Upper lobe of right lung (tissue), 1 donor: ENCODE measurements at places on chromosomes 11 and 22. TPM values are rescaled to one million over a fixed set of nuclear protein-coding genes. Genes with fewer than 3 reads are reported as not detected.

The HOATZ gene
- not detected for total RNA-seq

DNA sequence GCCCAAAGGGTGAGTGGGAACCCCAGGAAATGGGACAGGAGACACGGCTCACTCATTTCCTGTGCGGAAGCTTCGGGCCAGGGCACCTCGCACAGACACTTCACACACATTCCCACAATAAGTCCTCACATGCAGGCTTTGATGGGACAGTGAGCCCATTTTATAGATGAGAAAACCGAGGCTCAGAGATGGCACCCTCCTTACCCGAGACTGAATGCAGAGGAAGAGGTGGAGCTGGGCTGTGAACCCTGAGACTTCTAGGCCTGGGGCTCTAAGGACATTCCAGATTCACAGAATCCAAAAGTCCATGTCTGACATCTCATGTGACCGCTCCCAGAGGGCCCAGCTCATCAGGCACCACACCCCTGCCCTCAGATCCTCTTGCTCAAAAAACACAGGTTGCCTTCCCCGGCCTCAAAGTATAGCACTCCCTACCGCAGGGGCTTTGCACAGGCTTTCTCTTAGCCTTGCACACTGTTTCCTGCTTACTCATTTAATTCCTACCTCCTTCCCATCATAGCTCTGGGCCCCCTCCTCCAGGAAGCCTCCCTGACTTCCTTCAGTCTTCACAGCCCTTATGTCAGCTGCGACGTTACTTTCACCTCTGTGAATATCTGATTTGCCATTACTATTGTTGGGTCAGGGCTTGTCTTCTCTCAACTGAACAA, 57.1 kb upstream of the TCF20 start:
- DNase-seq, result no peak
- no peaks in the 10 kb centered on the region for H3K4me1 ChIP-seq
- no peaks in the 10 kb centered on the region for H3K36me3 ChIP-seq
- H3K4me3 ChIP-seq, result no peak overlapping the region
- H3K27me3 ChIP-seq, result no peaks in the 10 kb centered on the region

The OR52I1 gene
- total RNA-seq, result not detected

GRCh38 chr22:23103199-23103954, 33.1 kb downstream of the GNAZ start:
- no peak overlapping the region for H3K4me3 ChIP-seq
- peaks cover 4% of the 10 kb centered on the region for H3K4me1 ChIP-seq
- no peak overlapping the region for H3K27ac ChIP-seq
- DNase-seq, result no peak
- H3K36me3 ChIP-seq, result no peaks in the 10 kb centered on the region
- no peaks in the 10 kb centered on the region for H3K27me3 ChIP-seq

DNA sequence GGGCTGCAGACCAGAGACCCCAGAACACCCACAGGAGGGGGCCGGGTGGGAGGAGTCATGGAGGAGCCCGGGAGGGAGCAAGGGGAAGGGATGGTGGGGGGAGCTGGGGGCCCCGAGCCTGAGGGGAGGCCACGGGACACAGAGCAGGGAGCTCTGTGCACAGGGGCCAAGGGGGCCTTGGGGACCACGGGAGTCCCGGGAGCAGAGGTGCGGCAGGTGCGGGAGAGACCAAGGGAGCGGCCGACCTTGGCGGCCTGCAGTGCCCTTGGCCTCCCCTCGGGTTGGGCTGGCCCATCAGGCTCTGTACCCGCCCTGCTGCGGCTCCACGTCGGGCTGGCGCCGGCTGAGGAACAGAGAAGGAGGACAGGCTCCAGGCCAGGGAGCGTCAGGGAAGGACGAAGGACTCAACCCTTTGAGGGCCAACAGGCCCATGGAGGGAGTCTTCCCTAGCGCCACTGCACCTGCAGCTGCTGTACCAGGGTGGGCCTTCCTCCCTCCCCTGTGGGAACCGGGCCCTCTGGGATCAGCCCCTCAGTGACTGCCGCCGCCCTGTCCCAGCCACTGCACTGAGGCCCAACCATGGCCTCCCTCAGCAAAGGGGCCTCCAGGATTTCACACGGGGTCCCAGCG, 17.8 kb upstream of the BRSK2 start:
- peaks cover 8% of the 10 kb centered on the region for H3K27me3 ChIP-seq
- no peak overlapping the region for H3K27ac ChIP-seq
- H3K36me3 ChIP-seq, result no peaks in the 10 kb centered on the region
- H3K4me3 ChIP-seq, result no peak overlapping the region
- no peak for DNase-seq

The INS gene
- not detected for total RNA-seq

The ARHGAP42 gene
- 19.8 TPM for total RNA-seq

The OR52E8 gene
- not detected for total RNA-seq

DNA sequence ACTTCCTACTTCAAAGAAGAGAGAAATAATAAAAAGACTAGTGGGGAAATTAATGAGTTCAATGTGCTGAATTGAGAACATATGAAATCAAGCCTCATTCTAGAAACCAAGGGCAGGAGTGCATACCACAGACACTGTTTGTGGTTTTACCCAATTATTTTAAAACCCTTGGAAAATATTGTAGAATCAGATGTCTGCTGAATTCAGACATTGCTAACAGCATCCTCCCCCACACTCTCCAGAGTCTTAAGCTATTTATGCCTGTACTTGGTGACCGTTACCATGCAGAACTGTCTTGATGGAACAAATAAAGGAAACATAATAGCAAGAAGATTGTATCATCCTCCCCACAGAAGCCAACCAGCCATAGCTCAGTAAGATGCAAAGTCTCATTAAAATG, 850.1 kb downstream of the NTM start:
- DNase-seq, result no peak
- H3K4me3 ChIP-seq, result no peak overlapping the region
- no peaks in the 10 kb centered on the region for H3K27me3 ChIP-seq
- no peaks in the 10 kb centered on the region for H3K36me3 ChIP-seq

The GALNT18 gene
- total RNA-seq, result 55.5 TPM

The ELMOD1 gene
- 2.8 TPM for total RNA-seq

The TPBGL gene
- 0.64 TPM for total RNA-seq

GRCh38 chr11:8099291-8099899, 18.4 kb downstream of the TUB start:
- H3K4me3 ChIP-seq, result no peak overlapping the region
- no peak overlapping the region for H3K27ac ChIP-seq
- DNase-seq, result no peak
- no peaks in the 10 kb centered on the region for H3K36me3 ChIP-seq

DNA sequence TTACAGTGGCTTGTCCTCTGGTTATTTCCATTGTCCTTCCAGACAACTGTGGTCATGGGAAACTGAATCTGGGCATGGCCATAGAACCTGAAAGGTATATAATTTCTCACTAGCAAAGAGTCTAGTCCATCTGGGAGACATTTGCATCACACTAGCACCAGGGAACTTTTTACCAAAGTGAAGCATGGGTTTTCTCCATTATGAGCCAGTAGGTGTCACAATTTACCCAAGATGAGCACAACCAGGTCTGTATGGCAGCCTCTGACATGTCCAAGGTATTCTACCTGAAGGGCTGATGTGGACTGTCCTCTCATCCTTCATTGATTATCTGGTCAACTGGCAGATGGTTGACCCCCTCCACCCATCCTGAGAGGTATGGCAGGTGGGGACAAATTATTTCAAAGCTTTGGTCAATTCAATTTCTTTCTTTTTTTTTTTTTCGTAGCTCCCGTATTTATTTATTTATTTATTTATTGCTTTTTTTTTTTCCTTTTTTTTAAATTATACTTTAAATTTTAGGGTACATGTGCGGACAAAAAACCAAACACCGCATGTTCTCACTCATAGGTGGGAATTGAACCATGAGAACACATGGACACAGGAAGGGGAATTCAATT, 425.9 kb downstream of the TMEM135 start:
- no peaks in the 10 kb centered on the region for H3K4me1 ChIP-seq
- DNase-seq, result no peak
- no peaks in the 10 kb centered on the region for H3K36me3 ChIP-seq
- no peaks in the 10 kb centered on the region for H3K27me3 ChIP-seq

The PAMR1 gene
- total RNA-seq, result 12.4 TPM

DNA sequence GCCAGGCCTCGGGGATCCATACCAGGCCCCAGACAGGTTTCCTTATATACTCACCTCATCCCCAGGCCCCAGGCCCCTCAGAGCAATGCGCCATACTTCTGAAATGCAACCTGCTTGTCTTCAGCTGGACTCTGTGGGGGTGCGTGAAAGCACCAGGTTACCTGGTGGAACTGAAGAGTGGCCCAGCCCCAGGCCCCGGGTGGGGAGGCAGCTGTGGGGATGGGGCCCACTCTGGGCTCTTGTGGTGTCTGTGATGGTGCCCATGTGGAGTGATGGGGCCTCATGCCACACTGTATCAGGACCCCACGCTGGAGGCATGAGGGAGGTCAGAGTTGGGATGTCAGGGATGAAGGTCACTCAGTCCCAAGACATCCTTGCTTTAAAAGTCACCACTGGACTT, 999.0 kb downstream of the BRD1 start:
- H3K27ac ChIP-seq, result no peak overlapping the region
- DNase-seq, result peak; percentile 28
- H3K4me3 ChIP-seq, result no peak overlapping the region
- H3K27me3 ChIP-seq, result peaks cover 23% of the 10 kb centered on the region
- H3K36me3 ChIP-seq, result no peaks in the 10 kb centered on the region

The BAIAP2L2 gene
- 0.29 TPM for total RNA-seq

The OR52A1 gene
- total RNA-seq, result not detected

The FAM180B gene
- not detected for total RNA-seq

- H3K4me3 ChIP-seq, result no peak overlapping the region
- H3K4me1 ChIP-seq, result no peaks in the 10 kb centered on the region
- DNase-seq, result no peak
- H3K27ac ChIP-seq, result no peak overlapping the region
- H3K36me3 ChIP-seq, result no peaks in the 10 kb centered on the region
Measured at GRCh38 chr11:94201004-94201465, 72.4 kb downstream of the PANX1 start.

GRCh38 chr11:82494988-82495432, 238.7 kb downstream of the FAM181B start:
- H3K36me3 ChIP-seq, result no peaks in the 10 kb centered on the region
- H3K4me3 ChIP-seq, result no peak overlapping the region
- H3K27ac ChIP-seq, result no peak overlapping the region
- no peaks in the 10 kb centered on the region for H3K4me1 ChIP-seq
- no peak for DNase-seq

DNA sequence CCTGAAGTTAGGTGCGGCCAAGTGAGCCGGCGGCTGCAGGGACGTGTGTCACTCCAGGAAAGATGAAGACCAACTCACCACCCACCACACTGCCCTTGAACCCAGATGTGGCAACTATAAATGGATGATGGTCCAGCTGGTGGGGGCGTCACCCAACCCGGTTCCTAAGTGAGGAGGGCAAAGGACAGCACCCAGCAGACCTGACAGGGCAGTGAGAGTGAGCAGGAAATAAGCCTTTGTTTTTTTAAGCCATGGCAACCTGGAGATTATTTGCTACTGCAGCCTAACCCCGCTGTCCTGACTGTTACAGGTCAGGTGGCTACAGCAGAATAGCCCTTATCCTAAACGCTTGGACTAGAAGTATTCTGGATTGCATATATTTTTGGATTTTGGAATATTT, 228.9 kb downstream of the CTTN start:
- H3K27me3 ChIP-seq, result no peaks in the 10 kb centered on the region
- H3K36me3 ChIP-seq, result no peaks in the 10 kb centered on the region
- no peak for DNase-seq
- no peak overlapping the region for H3K4me3 ChIP-seq
- peaks cover 7% of the 10 kb centered on the region for H3K4me1 ChIP-seq

- H3K36me3 ChIP-seq, result peaks cover 9% of the 10 kb centered on the region
- no peak overlapping the region for H3K4me3 ChIP-seq
- no peak for DNase-seq
- H3K27ac ChIP-seq, result no peak overlapping the region
- no peaks in the 10 kb centered on the region for H3K27me3 ChIP-seq
Measured at GRCh38 chr11:121524233-121524631, 71.5 kb upstream of the SORL1-AS1 start.

- H3K27me3 ChIP-seq, result no peaks in the 10 kb centered on the region
- no peak overlapping the region for H3K4me3 ChIP-seq
- H3K36me3 ChIP-seq, result no peaks in the 10 kb centered on the region
- no peaks in the 10 kb centered on the region for H3K4me1 ChIP-seq
- no peak overlapping the region for H3K27ac ChIP-seq
- no peak for DNase-seq
Measured at GRCh38 chr11:5197536-5197935, 2.9 kb downstream of the OR51V1 start.

GRCh38 chr11:61067782-61068446, 34.4 kb upstream of the CD5 start:
- peaks cover 6% of the 10 kb centered on the region for H3K4me1 ChIP-seq
- no peak overlapping the region for H3K27ac ChIP-seq
- DNase-seq, result no peak
- no peaks in the 10 kb centered on the region for H3K36me3 ChIP-seq
- H3K27me3 ChIP-seq, result no peaks in the 10 kb centered on the region

GRCh38 chr11:45155627-45156180, 9.3 kb downstream of the PRDM11 start:
- H3K27me3 ChIP-seq, result no peaks in the 10 kb centered on the region
- peaks cover 12% of the 10 kb centered on the region for H3K4me1 ChIP-seq
- no peak for DNase-seq
- H3K4me3 ChIP-seq, result no peak overlapping the region
- no peak overlapping the region for H3K27ac ChIP-seq

DNA sequence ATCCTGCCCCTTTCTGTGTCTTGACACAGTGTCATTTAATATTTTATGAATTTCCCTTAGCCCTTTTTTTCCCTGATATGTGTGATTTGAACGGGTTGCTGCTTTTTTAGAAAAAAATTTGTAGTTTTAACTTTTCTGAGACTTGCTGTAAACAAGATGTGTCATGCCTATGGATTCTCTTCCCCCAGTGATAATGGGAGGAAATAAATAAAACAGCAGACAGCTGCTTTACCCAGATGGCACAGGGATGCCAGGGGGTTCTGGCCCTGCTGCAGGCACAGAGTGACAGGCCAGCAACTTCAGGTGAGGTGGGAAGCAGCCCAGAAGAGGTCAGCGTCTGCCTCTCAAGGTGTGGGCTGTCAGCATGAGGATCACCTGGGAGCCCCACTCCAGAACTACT, 266.9 kb downstream of the KIRREL3 start:
- H3K4me3 ChIP-seq, result no peak overlapping the region
- no peaks in the 10 kb centered on the region for H3K36me3 ChIP-seq
- H3K27me3 ChIP-seq, result no peaks in the 10 kb centered on the region
- H3K4me1 ChIP-seq, result no peaks in the 10 kb centered on the region
- H3K27ac ChIP-seq, result no peak overlapping the region
- DNase-seq, result no peak

- DNase-seq, result peak; percentile 49
- H3K4me3 ChIP-seq, result no peak overlapping the region
Measured at GRCh38 chr11:81744336-81745116, 989.1 kb downstream of the FAM181B start.
